ENCODE measurements at places on chromosomes 16 and 17.

DNA sequence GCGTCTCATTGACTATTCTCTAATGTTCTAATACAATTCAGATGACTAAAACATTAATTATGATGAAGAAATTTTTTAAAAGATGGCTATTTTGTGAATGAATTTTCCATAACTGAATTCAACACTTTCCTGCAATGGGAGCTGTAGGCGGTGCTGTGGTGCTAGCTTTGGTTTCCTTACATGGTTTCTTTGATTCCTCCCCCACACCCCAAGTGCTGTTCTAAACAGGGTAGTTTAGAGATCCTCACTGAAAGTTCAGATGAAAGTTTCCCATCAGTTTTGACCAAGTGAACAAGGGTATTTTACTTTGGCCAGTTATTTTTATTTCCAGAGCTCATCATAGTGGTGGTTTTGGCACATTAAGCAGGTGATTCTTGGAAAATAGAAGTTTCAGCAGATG lies 26.0 kb upstream of the MRC2 start:
- DNase-seq: no peak

GRCh38 chr17:6506679-6507231 lies 49.6 kb downstream of the PITPNM3 start:
- DNase-seq: no peak

DNA sequence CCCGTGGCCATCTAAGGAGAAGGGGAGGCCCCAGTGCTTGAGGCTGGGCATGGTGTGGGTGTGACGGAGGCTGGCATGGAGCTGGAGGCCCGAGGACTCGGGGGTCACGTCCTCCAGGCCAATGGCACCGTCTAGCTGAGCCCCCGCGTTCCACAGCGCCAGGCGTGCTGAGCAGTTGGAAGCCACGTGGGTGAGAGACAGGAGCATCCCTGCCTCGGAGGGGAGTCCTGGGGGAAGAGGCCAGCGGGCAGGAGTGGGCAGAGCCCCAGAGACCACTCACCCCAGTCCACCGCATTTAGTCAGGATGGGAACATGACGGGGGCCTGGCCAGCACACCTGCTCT lies 78.8 kb downstream of the RMI2 start:
- no peak for DNase-seq

GRCh38 chr16:87563022-87563421 lies 39.3 kb upstream of the JPH3 start:
- DNase-seq: no peak

GRCh38 chr17:19248928-19249574 lies 11.9 kb downstream of the EPN2 start:
- DNase-seq: no peak

GRCh38 chr16:89006036-89006752 lies 29.2 kb upstream of the CBFA2T3 start:
- no peak for DNase-seq

GRCh38 chr17:142102-142661 lies 4.8 kb downstream of the SCGB1C2 start:
- peak; percentile 20 for DNase-seq

DNA sequence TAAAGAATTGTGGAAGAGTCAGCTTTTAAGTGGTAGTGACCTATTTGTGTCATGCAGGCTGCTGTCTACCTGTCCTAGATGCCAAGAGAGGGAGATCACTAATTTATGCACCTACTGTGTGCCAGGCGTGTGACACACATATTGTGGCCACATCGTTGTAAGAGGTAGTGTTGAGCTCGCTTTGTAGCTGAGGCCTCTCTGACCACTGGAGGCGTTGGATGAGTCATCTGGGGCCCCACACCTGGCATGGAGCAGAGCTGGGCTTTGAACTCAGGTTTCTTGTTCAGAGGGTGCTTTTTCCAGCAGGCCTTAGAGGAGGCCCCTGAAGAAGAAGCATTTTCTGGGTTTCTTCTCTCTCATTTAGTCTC lies 52.3 kb upstream of the LGALS9 start:
- DNase-seq: peak; percentile 45
